ENCODE measurements at places on chromosomes 3 and 15. TPM values are rescaled to one million over a fixed set of nuclear protein-coding genes. Genes with fewer than 3 reads are reported as not detected.

- H3K36me3 ChIP-seq: no peaks in the 10 kb centered on the region
- DNase-seq: no peak
- H3K27me3 ChIP-seq: no peaks in the 10 kb centered on the region
- peaks cover 46% of the 10 kb centered on the region for H3K4me1 ChIP-seq
- H3K27ac ChIP-seq: peak overlapping the region; percentile 5
- H3K4me3 ChIP-seq: no peak overlapping the region
Observed at GRCh38 chr15:68598171-68599152, 19.7 kb downstream of the CORO2B start.

The GRK7 gene
- total RNA-seq: not detected

The ADAMTSL3 gene
- total RNA-seq: 3.0 TPM

The CTXN2 gene
- not detected for total RNA-seq

The APOD gene
- total RNA-seq: not detected

The ASTE1 gene
- 4.8 TPM for total RNA-seq

GRCh38 chr3:158666416-158666815, 6.0 kb downstream of the LXN start:
- no peak overlapping the region for H3K4me3 ChIP-seq
- no peak for DNase-seq
- H3K36me3 ChIP-seq: peaks cover 41% of the 10 kb centered on the region
- H3K27me3 ChIP-seq: no peaks in the 10 kb centered on the region

DNA sequence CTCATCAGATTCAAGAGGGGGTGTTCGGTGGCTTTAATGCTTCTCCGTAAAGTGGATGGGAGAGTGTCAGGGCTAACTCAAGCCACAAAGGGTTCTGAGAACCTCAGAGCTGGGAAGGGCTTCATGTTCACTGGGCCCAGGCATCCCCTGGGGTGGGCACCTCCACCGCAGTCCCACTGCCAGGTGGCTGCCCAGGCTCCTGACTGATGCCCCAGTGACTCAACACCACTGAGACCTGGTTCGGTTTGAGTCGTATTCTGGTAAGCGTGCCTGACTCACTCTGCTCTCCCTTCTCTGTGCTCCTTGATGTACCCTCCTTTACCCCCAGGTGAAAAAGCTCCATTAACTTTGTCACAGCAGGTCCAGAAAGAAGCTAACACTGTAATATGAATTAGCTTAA, 304.6 kb downstream of the RPLP1 start:
- no peaks in the 10 kb centered on the region for H3K27me3 ChIP-seq
- H3K4me3 ChIP-seq: no peak overlapping the region
- H3K27ac ChIP-seq: no peak overlapping the region
- H3K4me1 ChIP-seq: peaks cover 47% of the 10 kb centered on the region
- H3K36me3 ChIP-seq: no peaks in the 10 kb centered on the region
- DNase-seq: peak; percentile 34

GRCh38 chr15:38873158-38873557, 308.5 kb upstream of the RASGRP1 start:
- no peak overlapping the region for H3K27ac ChIP-seq
- no peaks in the 10 kb centered on the region for H3K36me3 ChIP-seq
- no peaks in the 10 kb centered on the region for H3K27me3 ChIP-seq
- peaks cover 4% of the 10 kb centered on the region for H3K4me1 ChIP-seq
- no peak overlapping the region for H3K4me3 ChIP-seq

The ROPN1 gene
- not detected for total RNA-seq

The PLCB2 gene
- total RNA-seq: 1.7 TPM

The RARB gene
- total RNA-seq: 0.29 TPM

- peaks cover 6% of the 10 kb centered on the region for H3K27me3 ChIP-seq
- peaks cover 4% of the 10 kb centered on the region for H3K4me1 ChIP-seq
- H3K4me3 ChIP-seq: no peak overlapping the region
- no peak overlapping the region for H3K27ac ChIP-seq
Observed at GRCh38 chr15:74775132-74775562, 6.7 kb upstream of the CSK start.

The CELSR3 gene
- total RNA-seq: 8.6 TPM
